ENCODE measurements at places on chromosomes 1 and 21.

DNA sequence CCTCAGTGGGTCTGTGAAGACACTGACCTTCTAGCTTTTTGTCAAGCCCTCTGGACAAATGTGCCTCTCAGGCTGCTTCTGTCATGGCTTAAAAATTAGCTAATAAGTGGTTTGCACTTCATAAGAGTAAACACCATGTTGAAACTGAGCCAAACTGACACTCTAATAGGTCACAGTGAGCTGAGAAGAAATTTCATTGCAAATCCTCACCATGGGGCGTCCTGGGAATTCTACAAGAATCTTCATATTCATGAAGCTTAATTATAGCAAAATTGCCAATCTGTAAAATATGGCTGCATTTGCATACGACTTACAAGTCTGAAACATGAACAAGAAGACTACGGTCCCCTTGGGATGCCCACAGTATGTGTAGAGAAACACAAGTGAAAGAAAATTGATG lies 188.6 kb downstream of the DSCAM start:
- no peak for DNase-seq

GRCh38 chr1:224114787-224115175 lies 870 bp downstream of the FBXO28 start:
- no peak for DNase-seq

GRCh38 chr1:43418858-43419257 lies 29.2 kb downstream of the SZT2 start:
- no peak for DNase-seq

GRCh38 chr1:151942882-151943281 lies 33.6 kb upstream of the THEM4 start:
- no peak for DNase-seq

GRCh38 chr1:180920702-180921101 lies 8.0 kb downstream of the KIAA1614 start:
- DNase-seq: no peak
